Body of pancreas (tissue), 4 donors: ENCODE measurements at places on chromosomes 4 and X.

DNA sequence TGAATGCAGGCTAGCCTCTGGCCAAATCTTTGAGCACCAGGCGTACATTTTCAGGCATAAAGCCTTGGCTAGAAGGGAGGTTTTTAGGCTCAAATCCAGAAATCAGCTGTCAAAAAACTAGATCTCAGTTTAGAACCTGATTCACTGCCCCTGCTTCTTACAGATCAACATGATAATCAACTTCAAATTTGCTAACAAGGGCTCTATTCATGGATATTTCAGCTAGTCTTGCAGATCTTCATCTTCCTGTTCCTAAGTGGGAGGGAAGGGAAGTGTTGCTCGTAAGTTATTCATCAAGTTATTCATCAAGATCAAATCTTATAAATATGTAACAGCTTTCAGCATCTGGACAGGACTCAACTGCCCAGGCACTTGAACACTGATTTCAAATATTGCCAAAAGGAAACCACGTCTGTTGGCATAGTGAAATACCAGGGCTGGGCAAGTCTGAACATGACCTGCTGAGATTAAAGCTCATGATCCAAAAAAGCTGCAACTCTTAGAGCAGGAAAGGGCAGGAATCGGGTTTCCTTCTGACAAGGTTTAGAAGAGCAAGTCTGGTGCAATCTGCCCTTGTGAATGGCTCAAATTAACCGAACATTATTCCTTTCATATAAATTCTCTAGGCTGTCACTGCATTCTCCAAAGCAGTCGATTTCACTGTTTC, 200.3 kb downstream of the PDGFC start:
- peak overlapping the region; percentile 45 for H3K27ac ChIP-seq
- H3K4me3 ChIP-seq: no peak overlapping the region
- DNase-seq: peak; percentile 35
- peaks cover 22% of the 10 kb centered on the region for H3K4me1 ChIP-seq
- H3K27me3 ChIP-seq: no peaks in the 10 kb centered on the region

- no peaks in the 10 kb centered on the region for H3K36me3 ChIP-seq
- no peak overlapping the region for H3K27ac ChIP-seq
- peaks cover 13% of the 10 kb centered on the region for H3K4me1 ChIP-seq
- H3K27me3 ChIP-seq: no peaks in the 10 kb centered on the region
Observed at GRCh38 chrX:6681521-6682145, 146.7 kb upstream of the VCX3A start.

GRCh38 chr4:145189981-145190380, 9.6 kb upstream of the OTUD4 start:
- no peaks in the 10 kb centered on the region for H3K27me3 ChIP-seq
- H3K27ac ChIP-seq: no peak overlapping the region
- no peak for DNase-seq
- no peak overlapping the region for H3K4me3 ChIP-seq

- H3K4me3 ChIP-seq: no peak overlapping the region
- peaks cover 5% of the 10 kb centered on the region for H3K4me1 ChIP-seq
- H3K36me3 ChIP-seq: no peaks in the 10 kb centered on the region
- no peak for DNase-seq
- H3K27me3 ChIP-seq: no peaks in the 10 kb centered on the region
Observed at GRCh38 chr4:40333921-40334352, 1.2 kb upstream of the CHRNA9 start.

DNA sequence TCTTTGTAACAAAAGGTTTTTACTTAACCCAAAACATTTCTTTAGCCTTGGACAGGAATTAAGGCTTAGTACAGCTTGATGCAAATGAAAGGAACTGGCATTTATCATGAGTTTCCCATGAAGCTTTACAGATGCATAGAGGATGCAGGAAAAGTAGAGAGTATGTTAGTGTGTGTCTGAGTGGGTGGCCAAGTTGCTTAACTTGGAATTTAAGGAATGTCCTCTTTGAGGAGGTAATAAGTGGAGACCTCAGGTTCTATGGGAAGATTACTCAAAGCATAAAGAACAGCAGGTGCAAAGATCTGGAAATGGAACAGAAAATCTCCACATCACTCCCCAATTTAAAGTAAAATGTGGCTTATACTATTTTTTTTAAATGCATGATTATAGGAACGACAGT, 457.9 kb downstream of the KCNIP4 start:
- no peak overlapping the region for H3K27ac ChIP-seq
- H3K27me3 ChIP-seq: no peaks in the 10 kb centered on the region
- no peaks in the 10 kb centered on the region for H3K4me1 ChIP-seq
- no peak overlapping the region for H3K4me3 ChIP-seq
- no peak for DNase-seq
- no peaks in the 10 kb centered on the region for H3K36me3 ChIP-seq
